ENCODE measurements at places on chromosomes 7 and 10. TPM values are rescaled to one million over a fixed set of nuclear protein-coding genes. Genes with fewer than 3 reads are reported as not detected.

SUGCT gene
- total RNA-seq: 4.0 TPM

EZH2 gene
- total RNA-seq: 4.8 TPM

CALN1 gene
- 0.15 TPM for total RNA-seq

PPP1R17 gene
- total RNA-seq: not detected

MBL2 gene
- total RNA-seq: not detected

GRCh38 chr7:147990942-147991341 is 599.6 kb upstream of the C7orf33 start:
- H3K27ac ChIP-seq: no peak overlapping the region
- no peak overlapping the region for H3K4me3 ChIP-seq
- no peaks in the 10 kb centered on the region for H3K4me1 ChIP-seq
- no peaks in the 10 kb centered on the region for H3K36me3 ChIP-seq
- no peak for DNase-seq

DNA sequence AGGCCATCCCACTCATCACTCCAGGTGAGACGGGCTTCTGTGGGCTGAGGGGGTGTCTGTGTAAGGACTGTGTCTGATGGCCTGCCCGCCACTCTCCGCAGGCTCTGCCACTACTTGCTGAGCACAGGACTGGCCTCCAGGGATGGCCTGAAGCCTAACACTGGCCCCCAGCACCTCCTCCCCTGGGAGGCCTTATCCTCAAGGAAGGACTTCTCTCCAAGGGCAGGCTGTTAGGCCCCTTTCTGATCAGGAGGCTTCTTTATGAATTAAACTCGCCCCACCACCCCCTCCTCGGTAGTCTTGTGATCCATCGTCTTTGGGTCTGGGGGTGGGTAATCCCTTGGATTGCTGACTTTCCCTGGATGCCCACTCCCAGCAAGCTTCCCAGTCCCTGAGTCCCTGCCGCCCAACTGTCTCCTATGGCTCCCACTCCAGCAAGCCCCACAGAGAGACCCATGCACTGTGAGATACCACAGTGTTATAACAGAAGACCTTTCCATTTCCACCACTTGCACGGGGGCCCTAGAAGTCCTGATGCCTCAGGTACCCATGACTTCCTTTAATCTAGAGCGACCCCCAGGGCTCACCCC is 4.7 kb downstream of the FXYD4 start:
- no peak overlapping the region for H3K4me3 ChIP-seq
- H3K36me3 ChIP-seq: no peaks in the 10 kb centered on the region
- no peak overlapping the region for H3K27ac ChIP-seq
- H3K27me3 ChIP-seq: no peaks in the 10 kb centered on the region

DNA sequence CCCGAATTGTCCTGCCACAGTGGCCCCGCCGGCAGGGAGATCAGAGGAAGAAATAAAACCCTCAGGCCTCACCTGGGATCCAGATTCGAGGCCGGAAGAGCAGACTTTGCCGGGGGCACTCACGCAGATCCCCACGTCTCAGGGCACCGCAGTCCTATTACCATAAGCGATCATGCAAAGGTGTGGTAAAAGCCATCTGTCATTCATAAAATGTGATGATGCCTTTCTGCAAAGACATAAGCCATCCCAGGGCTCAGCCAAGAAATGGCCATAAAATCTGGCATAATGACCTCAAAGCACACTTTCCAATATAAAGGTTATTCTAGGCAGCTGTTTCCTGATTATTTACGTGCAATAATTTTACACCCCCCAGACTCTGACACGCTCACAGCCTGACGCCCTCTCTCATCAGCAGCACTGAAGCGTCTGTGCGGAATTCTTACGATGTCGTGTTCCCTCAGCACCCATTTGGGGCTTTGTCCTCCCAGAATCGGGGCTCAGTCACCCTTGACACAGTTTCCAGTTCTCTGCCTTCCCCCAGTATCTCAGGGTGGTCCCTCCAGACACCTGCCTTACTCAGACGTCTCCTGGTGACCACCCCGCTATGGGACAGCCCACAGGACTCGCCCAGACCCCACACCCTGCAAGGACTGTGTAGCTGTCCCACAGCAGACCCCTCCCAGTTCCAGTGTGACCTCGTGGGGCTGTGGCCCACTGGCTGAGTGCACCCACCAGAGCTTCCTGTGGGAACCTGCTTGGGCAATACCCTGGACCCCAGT is 74.3 kb upstream of the FAM20C start:
- H3K4me3 ChIP-seq: no peak overlapping the region
- no peaks in the 10 kb centered on the region for H3K27me3 ChIP-seq
- H3K36me3 ChIP-seq: no peaks in the 10 kb centered on the region

DNA sequence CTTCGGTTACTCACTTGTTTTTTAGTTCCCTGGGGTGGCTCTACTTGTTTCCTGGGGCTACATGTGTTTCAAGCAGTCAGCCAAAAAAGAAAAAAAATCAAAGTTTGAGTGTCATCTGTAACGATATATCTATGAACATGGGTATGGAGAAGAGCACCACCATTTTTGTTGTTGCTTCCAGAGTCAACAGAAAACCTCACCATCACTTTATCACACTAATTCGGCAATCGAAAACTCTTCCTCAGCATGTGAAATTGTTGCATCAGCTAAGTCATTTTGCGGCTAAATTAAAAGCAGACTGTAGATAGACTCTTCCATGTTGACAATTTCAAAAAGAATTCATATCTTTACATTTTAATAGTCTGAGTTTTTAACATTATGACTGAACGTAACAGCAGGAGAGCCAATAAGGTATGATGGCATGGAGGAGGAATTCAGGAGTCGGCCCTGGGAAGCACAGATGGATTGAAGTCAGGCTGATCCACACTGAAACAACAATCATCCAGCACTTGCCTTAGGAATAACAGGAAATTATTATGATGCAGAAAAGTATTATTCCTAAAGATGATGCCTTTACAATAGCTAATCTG is 455.7 kb upstream of the KLF6 start:
- no peaks in the 10 kb centered on the region for H3K36me3 ChIP-seq
- DNase-seq: no peak
- H3K4me3 ChIP-seq: no peak overlapping the region
- H3K27ac ChIP-seq: peak overlapping the region; percentile 89
- H3K27me3 ChIP-seq: no peaks in the 10 kb centered on the region

- H3K36me3 ChIP-seq: no peaks in the 10 kb centered on the region
- peak overlapping the region; percentile 84 for H3K27ac ChIP-seq
- no peaks in the 10 kb centered on the region for H3K4me1 ChIP-seq
- peak; percentile 49 for DNase-seq
These were observed 511 bp upstream of the NRP1 start for GRCh38 chr10:33334805-33335550.

DNA sequence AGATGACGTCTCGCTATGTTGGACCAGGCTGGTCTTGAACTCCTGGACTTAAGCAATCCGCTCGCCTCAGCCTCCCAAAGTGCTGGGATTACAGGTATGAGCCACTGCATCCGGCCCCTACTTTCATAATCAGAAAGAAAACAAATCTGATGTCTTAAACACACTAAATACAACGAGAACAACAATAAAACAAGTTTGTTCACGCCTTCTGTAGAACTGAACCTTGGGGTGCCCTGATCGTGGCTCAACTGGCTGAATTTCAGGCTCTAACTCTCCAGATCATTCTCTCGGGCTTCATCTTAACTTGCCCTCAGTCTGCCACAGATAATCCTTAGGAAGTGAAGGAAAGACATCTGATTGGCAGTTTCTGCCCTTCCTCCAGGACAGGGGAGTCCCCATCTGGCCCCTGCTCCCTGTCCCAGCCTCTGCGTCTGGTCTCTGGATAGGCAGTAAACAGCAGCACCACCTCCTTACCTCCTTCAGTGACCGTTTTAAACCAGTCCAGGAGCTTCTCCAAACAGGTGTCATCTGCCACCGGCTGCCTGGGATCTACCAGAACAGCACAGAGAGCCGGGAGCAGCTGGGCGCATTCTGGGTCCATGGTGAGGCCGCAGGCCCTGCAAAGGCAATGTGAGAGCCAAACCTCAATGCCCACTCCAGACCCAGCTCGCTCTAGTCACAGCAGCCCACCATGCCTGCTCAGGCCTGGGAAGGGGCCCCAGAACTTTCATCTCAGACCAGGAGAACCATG is 1.3 kb downstream of the BRAT1 start:
- no peaks in the 10 kb centered on the region for H3K27me3 ChIP-seq
- no peak for DNase-seq
- H3K4me3 ChIP-seq: peak overlapping the region; percentile 81
- H3K4me1 ChIP-seq: peaks cover 3% of the 10 kb centered on the region
- no peaks in the 10 kb centered on the region for H3K36me3 ChIP-seq
- no peak overlapping the region for H3K27ac ChIP-seq

- H3K27ac ChIP-seq: no peak overlapping the region
- no peaks in the 10 kb centered on the region for H3K27me3 ChIP-seq
- H3K36me3 ChIP-seq: no peaks in the 10 kb centered on the region
- no peaks in the 10 kb centered on the region for H3K4me1 ChIP-seq
- DNase-seq: no peak
These were observed 255.0 kb downstream of the RPS24 start for GRCh38 chr10:78288663-78289062.

- H3K4me1 ChIP-seq: no peaks in the 10 kb centered on the region
- H3K27me3 ChIP-seq: no peaks in the 10 kb centered on the region
- no peaks in the 10 kb centered on the region for H3K36me3 ChIP-seq
These were observed 146.9 kb downstream of the SND1 start for GRCh38 chr7:127798769-127799372.

- no peaks in the 10 kb centered on the region for H3K27me3 ChIP-seq
- no peak for DNase-seq
- H3K4me3 ChIP-seq: no peak overlapping the region
These were observed 42.9 kb upstream of the PDZD8 start for GRCh38 chr10:117418121-117418520.

GRCh38 chr10:70756700-70757360 is 28.3 kb downstream of the TBATA start:
- H3K4me1 ChIP-seq: no peaks in the 10 kb centered on the region
- H3K27ac ChIP-seq: no peak overlapping the region
- H3K36me3 ChIP-seq: no peaks in the 10 kb centered on the region
- no peak overlapping the region for H3K4me3 ChIP-seq

GRCh38 chr10:35888400-35888799 is 246.3 kb upstream of the FZD8 start:
- no peaks in the 10 kb centered on the region for H3K36me3 ChIP-seq
- H3K27ac ChIP-seq: no peak overlapping the region
- H3K4me3 ChIP-seq: no peak overlapping the region

DNA sequence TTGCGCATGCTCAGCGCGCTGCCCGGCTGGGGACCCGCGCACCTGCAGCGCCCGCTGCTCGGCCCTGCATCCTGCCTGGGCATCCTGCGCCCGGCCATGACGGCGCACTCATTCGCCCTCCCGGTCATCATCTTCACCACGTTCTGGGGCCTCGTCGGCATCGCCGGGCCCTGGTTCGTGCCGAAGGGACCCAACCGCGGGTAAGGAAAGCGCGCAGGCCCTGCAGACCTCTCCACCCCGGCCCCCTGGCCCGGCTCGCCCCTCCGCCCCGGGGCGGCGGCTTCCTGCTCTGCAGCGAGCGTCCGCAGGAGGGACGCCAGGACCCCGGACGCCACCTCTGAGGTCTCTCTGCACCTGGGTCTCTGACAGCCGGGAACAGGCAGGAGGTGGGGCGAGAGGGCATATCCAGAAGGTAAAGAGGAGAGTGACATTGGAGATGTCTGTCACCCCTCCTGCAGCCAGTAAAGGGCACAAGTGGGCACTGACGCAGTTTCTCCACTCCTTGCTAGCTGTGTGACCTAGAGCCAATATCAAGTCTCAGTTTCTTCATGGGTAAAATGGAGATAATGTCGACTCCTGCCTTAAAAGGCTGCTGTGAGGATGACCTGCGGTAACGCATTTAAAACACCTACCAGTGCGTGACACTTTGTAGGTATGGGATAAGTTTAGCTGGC is 338 bp downstream of the ATP6V0E2 start:
- H3K36me3 ChIP-seq: no peaks in the 10 kb centered on the region
- no peaks in the 10 kb centered on the region for H3K4me1 ChIP-seq
- H3K4me3 ChIP-seq: peak overlapping the region; percentile 76
- no peak for DNase-seq

- no peaks in the 10 kb centered on the region for H3K27me3 ChIP-seq
- H3K4me1 ChIP-seq: no peaks in the 10 kb centered on the region
- no peak overlapping the region for H3K27ac ChIP-seq
- H3K36me3 ChIP-seq: no peaks in the 10 kb centered on the region
- no peak overlapping the region for H3K4me3 ChIP-seq
These were observed 55.2 kb upstream of the EZH2 start for GRCh38 chr7:148939128-148939755.

- H3K4me3 ChIP-seq: no peak overlapping the region
- H3K4me1 ChIP-seq: no peaks in the 10 kb centered on the region
- H3K27ac ChIP-seq: no peak overlapping the region
- H3K36me3 ChIP-seq: no peaks in the 10 kb centered on the region
- no peak for DNase-seq
- no peaks in the 10 kb centered on the region for H3K27me3 ChIP-seq
These were observed 41.1 kb upstream of the INPP5A start for GRCh38 chr10:132496360-132497062.

DNA sequence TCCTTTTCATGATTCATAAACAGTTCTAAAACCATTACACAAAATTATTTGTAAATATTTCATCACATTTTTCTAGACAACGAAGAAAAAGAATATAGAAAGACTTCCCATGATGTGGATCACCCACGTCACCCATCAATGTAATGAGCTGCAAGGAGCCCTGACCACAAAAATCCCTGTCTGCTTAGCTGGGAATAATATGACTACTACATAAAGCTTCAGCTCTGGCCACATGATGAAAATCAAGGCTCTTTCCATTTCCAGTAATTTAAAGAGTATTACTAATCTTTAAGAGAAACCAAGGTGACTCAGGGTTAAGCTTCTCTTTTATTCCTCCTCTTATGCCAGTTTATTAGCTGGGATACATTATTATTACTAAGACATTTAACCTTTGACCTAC is 180.8 kb upstream of the CACNA2D1 start:
- no peak for DNase-seq
- H3K27ac ChIP-seq: no peak overlapping the region
- no peaks in the 10 kb centered on the region for H3K4me1 ChIP-seq

DNA sequence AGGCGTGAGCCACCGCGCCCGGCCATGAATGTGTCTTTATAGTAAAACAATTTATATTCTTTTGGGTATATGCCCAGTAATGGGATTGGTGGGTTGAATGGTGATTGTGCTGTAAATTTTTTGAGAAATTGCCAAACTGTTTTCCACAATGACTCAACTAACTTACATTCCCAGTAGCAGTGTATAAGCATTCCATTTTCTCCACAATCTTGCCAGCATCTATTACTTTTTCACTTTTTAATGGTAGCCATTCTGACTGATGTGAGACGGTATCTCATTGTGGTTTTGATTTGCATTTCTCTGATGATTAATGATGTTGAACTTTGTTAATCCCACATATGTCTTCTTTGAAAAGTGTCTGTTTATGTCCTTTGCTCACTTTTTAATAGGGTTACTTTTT is 1187.9 kb downstream of the XPNPEP1 start:
- no peaks in the 10 kb centered on the region for H3K27me3 ChIP-seq
- no peaks in the 10 kb centered on the region for H3K36me3 ChIP-seq
- H3K4me3 ChIP-seq: no peak overlapping the region

Measured in breast epithelium (tissue), 4 donors.